SW480 (cell line): ENCODE measurements at places on chromosomes 5 and 9.

DNA sequence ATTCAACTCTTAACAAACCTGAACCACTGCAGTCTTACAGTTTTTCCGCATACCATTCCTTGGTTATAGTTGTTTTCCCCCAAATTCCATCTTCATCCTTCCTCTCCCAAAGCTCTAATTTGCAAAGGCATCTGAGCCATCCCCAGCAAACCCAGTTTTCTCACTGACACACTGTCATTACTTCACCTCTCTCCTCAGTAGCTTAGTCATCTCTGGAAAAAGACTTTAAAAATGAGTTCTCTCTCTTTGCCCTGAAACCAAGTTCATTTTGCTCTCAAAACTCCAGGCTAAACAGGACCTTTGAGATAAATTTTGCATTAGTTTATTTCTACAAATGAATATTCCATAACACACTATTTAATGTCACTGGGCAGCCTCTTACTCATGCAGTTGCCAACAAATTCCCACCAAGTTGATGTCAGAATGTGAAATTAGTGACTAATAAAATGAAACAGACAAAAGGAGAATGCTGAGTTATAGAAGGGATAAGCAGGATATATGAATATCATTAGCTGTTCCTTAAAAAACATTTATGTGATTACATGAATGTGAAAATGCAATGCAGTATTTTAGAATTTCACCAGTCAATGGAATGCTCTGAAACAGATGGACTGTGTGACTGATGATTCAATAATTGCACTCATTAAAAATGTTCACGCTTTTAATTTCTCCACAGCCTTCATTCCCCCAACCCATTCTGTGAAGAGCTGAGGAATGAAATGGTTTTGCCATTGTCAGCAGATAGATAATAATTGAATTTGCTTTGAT, 107.4 kb upstream of the DMAC1 start:
- no peak for DNase-seq

DNA sequence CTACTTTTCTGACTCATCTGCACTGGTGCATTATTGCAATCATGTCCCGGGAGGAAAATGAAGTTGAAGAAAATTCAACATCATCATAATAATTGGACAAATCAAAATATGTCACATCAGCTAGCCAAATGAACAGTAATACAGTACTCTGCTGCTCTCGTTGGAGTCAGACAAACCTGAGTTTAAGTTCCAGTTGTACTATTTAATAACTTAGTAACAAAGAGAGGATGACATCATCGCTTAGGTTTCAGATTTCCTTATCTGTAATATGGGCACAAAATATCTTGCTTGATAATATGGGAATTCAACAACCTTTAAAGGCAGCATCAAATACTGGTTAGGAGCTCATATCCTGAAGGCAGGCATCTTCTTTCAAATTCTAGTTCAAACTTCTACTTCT, 1248.9 kb upstream of the ACO1 start:
- DNase-seq = no peak

DNA sequence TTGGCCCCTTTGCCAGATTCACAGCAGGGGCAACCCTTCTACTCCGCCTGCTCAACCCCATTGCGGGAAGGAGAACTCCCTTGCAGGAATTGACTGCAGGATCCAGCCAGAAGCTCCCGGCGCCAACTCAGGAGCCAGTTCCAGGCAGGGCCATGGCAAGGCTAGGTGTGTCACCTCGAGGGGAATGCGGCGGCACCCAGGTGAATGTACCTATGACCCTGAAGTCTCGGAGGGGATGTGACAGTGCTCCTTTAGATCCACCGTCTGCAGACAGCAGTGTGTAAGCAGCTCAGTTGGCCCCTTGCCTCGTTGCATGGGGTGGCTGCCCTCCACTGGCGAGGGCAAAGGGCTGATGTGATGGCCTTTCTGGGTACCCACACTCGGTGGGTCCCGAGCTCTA, 606.6 kb downstream of the ELAVL2 start:
- no peak for DNase-seq

DNA sequence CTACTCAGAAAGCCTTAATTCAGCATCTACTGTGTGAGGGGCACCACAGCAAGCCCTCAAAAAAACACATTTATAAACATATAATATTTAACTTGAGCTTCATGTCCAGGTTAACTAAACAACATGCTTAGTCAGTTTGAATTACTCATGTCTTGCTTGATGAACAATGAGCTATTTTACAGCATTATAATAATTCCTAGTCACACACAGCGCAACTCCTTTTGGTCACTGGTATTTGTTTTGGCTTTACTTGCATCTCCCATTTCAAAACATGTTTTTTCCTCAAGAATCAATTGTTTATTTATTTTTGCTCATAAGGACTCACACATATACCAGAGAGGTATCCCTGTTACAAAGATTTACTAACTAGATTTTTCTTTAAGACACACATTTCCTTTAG, 616.7 kb upstream of the DAB2 start:
- no peak for DNase-seq

DNA sequence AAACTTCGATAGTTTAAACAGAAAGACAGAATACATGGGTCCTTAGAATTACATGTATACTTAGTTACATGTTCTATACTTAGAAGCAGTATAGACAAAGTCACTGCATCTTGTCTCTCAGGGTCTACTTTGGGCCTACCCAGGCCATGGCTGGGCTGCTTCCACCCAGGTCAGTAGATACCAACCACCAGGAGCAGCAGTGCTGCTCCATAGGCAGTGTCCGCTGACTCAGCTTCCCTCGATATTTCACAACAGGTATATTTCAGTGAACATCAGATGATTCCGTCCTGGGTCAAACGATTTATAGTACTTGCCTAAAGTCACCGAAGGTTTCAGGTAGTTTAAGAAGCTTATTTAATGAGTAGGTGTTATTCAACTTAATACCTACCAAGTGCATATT, 18.0 kb downstream of the IARS1 start:
- DNase-seq = no peak

- no peak for DNase-seq
These were observed 31.3 kb upstream of the LHFPL2 start for GRCh38 chr5:78679905-78680304.

- peak; percentile 13 for DNase-seq
These were observed 37.2 kb upstream of the S1PR3 start for GRCh38 chr9:88954066-88954465.

DNA sequence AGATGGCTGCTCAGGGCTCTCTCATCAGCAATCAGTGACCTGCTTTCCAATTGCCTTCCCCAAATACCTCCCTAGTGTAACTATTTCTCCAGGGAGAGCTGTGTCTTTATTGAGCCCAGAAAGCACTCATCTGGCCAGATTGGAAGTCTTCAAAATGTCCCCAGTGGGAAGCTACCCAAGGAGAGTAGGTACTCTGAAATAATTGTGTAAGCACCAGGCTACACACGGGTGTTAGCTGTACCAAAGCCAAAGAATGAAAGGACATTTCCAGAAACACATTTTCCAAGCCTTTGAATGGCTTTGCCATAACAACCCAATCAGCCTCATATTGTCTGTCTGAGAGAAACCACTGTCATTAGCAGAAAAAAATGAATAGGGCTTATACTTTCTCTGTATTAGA, 318.8 kb downstream of the FAM170A start:
- no peak for DNase-seq

DNA sequence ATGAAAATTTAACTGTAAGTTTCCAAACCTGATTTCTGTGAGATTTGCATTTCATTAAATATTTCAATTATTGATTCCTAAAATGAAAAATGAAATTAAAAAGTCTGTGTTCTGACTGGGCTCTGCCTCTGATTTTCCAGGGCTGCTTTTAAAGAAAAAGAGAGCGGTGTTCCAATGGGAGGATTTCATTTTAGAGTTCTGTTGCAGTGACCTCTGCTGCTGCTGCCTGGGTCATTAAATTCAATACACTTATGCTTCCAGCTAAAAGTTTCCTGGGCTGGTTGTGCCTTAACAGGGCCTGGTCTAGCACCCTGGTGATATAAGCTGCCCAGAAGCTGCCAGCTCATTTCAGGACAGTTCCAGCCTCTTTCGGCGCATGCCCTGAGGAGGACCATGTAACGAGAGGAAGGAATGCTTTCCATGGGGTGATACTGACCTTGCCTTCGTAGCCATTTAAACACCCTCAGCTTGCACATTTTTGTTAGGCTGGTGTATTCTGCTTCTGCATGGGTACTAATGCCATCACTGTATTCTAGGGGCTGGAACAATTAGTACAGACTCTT, 93.3 kb downstream of the TMEM174 start:
- no peak for DNase-seq

GRCh38 chr5:59543821-59544442, 349.6 kb downstream of the PDE4D start:
- DNase-seq = no peak

DNA sequence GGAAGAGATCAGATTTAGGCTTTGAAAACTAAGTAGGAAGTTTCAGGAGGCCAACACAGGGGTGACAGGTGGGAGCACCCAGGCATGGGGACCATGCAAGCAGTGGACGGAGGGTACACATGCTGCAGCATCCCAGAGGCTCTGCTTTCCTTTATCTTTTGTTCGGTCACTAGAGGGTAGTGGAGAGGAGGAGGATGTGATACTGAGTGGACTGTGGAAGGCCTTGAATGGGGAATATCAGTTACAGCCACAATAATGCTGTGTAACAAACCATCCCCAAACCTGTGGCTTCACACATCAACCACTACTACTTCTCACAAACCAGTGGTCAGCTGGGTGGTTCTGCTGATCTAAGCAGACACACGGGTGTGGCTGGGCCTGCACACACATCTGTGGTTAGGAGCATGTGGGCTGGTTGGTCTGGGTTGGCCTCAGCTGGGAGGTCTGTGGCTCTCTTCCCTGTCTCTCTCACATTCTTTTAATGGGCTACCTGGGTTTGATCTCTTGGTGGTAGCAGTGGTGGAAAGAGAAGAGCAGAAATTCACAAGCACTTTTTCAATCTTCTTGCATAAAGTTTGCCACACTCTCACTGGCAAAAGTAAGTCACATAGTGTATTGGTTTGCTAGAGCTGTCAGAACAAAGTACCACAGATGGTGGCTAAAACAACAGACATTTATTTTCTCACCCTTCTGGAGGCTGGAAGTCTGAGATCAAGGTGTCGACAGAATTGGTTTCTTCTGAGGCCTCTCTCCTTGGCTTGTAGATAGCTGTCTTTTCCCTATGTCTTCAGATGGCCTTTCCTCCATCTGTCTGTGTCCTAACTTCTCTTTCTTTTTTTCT, 238.7 kb downstream of the AGTPBP1 start:
- peak; percentile 36 for DNase-seq

- DNase-seq = no peak
These were observed 100.3 kb upstream of the RAPGEF1 start for GRCh38 chr9:131840220-131840619.

- DNase-seq = no peak
These were observed 8.8 kb upstream of the TENT4A start for GRCh38 chr5:6704361-6704851.

GRCh38 chr5:131906668-131907067, 38.8 kb downstream of the MEIKIN start:
- DNase-seq = no peak

DNA sequence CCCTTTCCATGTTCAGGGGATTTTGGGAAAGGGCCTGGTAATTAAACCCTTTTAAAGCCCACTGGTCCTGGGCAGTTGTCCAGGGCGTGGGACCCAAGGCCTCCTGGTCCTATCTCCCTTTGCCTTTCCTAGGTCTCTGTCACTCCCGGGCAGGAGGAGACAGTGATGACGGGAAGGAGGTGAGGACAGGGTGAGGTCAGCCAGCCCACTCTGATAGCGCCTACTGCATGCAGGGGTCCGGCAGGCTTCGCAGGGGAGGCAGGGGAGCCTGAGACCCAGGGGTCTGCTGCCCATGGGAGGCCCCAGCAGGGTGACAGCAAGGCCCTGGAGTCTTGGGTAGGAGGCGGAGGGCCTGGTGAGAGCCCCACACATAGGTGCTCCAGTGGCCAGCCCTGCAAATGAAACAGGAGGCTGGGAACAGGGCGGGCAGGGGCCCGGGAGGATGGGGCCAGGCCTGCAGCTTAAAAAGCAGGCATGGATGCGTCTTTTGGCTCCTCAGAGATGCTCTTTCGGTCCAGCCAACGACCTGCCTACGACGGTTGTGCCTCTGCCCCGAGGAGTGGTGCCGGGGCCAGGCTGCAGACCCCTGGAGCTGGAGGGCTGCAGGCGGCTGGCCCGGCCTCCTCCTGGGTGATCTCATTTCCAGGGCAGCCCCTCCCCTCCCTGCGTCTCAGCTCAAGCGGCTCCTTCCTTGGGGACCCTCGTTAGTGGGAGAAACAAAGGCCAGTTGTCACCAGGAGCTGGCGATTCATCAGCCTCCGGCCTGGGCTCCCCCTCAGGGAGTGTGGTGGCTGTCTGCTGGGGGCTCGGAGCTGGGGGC, 6.7 kb upstream of the RXRA start:
- DNase-seq = no peak

- peak; percentile 96 for DNase-seq
These were observed 13.3 kb downstream of the TRIM7 start for GRCh38 chr5:181191526-181192336.

- DNase-seq = peak; percentile 51
These were observed 19.0 kb upstream of the LPCAT1 start for GRCh38 chr5:1542781-1543180.

DNA sequence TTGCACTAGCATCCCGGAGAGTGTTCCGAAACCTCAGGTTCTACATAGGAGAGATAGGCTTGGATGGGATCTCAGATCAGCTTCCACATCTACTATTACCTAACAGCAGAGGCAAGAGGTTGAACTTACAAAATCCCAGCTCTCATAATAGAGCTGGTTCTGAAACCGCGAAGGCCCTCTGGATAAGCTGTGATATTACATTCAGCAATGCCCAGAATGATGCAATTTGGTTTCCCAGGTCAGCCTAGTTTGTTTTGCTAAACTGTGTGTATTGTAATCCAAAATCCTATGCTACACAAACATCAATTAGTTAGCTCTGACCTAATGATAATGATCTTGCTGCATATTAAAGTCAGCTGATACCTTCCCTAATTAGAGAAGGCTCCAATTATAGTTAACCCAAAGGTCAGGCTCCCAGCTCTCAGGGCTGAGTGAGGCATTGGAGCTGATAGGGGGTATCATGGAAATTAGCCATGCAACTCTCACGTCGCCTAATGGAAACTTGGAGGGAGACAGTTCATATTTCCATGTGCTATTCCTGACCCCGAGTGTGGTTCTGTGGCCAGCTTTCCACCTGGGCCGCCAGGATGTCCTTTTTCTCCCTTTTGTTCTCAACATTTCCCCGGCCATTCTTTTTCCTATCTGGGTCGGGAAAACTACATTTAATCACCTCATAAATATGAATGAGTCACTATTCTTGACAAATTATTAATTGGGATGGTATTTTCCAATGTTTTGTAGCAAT, 278.4 kb upstream of the IRX1 start:
- peak; percentile 53 for DNase-seq

GRCh38 chr5:72376381-72376780, 56.2 kb downstream of the PTCD2 start:
- DNase-seq = no peak

DNA sequence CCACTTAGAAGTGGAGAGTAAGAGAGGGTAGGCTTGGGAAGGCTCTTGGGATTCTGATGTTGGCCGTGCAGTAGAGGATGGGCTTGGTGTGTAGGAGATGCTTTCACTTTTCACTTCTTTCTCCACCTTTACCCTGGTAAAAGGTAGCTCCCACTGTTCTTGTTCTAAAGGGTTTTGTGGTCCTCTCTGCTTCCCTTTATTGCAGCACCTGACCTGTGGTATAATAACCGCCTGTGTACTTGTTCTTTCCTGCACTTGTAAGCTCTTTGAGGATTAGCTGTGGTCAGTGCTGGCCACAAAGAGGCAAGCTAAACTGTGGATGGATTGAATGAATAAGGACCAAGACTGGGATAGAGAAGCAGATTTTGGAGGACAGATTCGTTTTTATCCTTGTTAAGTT, 25.2 kb downstream of the KDM4C start:
- peak; percentile 64 for DNase-seq
